ENCODE measurements at places on chromosomes 2 and 18.

GRCh38 chr18:65659912-65660311 lies 90.9 kb upstream of the CDH7 start:
- H3K27ac ChIP-seq: no peak overlapping the region
- no peaks in the 10 kb centered on the region for H3K36me3 ChIP-seq
- no peak for DNase-seq
- no peak overlapping the region for H3K4me3 ChIP-seq
- H3K4me1 ChIP-seq: no peaks in the 10 kb centered on the region

DNA sequence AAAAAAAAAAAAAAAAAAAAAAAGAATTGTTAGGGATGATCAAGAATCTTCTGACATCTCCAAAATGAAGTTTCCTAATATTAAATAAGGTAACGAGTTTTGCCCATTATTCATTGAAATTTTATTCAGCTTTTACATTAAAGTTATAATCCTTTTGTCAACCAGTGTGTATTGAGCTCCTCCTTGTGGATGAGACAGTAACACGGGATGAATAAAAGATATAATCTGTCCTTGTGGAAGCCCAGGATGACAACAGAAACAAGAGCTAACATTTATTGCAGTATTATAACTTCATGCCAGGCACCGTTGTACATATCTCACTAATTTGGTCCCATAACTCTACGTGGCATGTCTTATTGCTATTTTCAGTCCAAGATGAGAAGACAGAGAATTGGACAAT lies 33.4 kb upstream of the SERPINB7 start:
- H3K4me3 ChIP-seq: no peak overlapping the region
- H3K27me3 ChIP-seq: peaks cover 4% of the 10 kb centered on the region
- H3K36me3 ChIP-seq: no peaks in the 10 kb centered on the region
- no peak for DNase-seq
- no peak overlapping the region for H3K27ac ChIP-seq

DNA sequence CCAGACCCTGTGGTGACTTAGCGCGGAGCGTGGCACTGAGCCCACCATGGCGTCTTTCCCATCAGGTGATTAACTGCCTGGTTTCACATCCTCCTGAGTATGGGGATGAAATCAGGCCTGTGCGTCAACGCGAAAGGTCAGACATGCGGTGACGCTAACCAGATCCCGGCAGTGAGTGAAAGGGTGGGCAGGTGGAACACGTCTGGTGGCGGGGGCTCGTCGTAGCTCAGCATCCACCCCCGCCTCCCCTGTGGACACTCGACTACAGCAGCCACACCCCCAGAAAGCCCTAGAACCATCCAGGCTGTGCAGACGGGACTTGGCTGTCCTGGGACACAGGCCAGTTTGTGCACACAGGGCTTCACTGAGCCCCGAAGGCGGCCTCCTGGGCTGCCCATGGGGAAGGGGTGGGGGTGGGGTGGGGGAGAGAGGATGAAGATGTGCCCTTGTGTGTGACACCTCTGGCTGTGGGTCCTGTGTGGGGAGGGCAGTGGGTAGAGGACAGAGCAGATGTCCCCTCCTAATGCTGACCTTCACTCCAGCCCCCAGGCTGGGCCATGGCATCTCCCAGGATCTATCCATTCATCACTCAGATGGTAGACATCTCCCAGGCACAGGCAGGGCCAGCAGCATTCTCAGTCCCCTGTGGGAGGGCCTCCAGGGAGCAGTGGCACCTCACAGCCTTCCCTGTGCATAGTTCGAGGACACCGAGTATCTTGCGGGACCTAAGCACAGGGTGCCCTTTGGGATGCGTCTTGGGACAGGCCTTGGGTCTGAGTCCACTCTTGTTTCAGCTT lies 27.5 kb downstream of the RAMP1 start:
- H3K27me3 ChIP-seq: no peaks in the 10 kb centered on the region
- H3K4me3 ChIP-seq: no peak overlapping the region
- H3K4me1 ChIP-seq: no peaks in the 10 kb centered on the region
- H3K27ac ChIP-seq: no peak overlapping the region
- H3K36me3 ChIP-seq: no peaks in the 10 kb centered on the region

DNA sequence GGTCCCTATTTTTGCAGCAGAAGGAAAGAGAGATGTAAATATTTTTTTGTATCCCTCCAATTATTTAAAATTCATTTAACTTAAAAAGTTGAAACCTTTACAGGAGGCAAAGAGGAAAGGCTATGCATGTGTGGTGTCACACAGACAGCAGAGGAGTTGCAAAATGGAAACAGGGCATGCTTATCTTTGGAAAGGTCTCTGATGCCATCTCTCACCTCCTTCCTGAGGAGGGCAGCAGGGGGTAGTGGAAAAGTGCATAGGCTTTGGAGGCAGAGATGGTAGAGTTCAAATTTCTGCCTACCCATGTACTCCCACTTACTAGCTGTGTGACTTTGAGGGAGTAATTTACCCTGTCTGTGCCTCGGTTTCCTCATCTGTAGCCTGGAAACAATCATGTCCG lies 99.6 kb upstream of the MCFD2 start:
- no peaks in the 10 kb centered on the region for H3K27me3 ChIP-seq
- no peak overlapping the region for H3K4me3 ChIP-seq
- H3K4me1 ChIP-seq: no peaks in the 10 kb centered on the region
- no peak for DNase-seq

DNA sequence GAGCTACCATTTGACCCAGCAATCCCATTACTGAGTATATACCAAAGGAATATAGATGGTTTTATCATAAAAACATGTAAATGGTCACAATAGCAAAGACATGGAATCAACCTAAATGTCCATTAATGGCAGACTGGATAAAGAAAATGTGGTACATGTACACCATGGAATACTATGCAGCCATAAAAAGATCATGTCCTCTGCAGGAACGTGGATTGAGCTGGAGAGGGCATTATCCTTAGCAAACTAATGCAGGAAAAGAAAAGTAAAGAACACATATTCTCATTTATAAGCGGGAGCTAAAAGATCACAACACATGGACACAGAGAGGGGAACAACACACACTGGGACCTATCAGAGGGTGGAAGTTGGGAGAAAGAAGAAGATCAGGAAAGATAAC lies 22.9 kb downstream of the SLC38A11 start:
- no peak overlapping the region for H3K4me3 ChIP-seq
- no peaks in the 10 kb centered on the region for H3K36me3 ChIP-seq
- H3K27me3 ChIP-seq: no peaks in the 10 kb centered on the region
- no peaks in the 10 kb centered on the region for H3K4me1 ChIP-seq
- H3K27ac ChIP-seq: no peak overlapping the region
- DNase-seq: no peak

GRCh38 chr2:228038967-228039366 lies 142.5 kb downstream of the SPHKAP start:
- H3K4me1 ChIP-seq: no peaks in the 10 kb centered on the region
- H3K36me3 ChIP-seq: no peaks in the 10 kb centered on the region
- H3K27ac ChIP-seq: no peak overlapping the region
- no peak overlapping the region for H3K4me3 ChIP-seq

DNA sequence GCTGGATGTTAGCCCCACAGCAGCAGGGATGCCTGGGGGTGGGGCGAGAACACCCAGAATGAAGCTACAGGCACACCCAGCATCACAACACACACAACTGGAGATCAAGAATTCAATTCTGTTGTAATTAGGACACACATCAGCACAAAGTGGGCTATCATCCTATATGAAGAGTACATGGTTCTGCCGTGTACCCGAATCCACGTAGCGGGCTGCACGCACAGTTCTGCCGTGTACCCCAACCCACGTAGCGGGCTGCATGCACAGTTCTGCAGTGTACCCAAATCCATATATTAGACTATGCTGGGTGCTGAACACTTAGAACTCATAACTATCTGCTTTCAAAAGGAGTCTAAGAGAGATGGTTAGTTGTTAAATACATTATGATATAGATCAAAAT lies 86.5 kb downstream of the EIPR1 start:
- H3K4me3 ChIP-seq: no peak overlapping the region
- peaks cover 3% of the 10 kb centered on the region for H3K36me3 ChIP-seq
- no peak overlapping the region for H3K27ac ChIP-seq
- no peak for DNase-seq
- no peaks in the 10 kb centered on the region for H3K27me3 ChIP-seq

GRCh38 chr2:15591692-15592463 lies at the start of gene DDX1:
Gene DDX1 (plus strand): TSS chr2:15591868. CDS start chr2:15591934, 66 bp downstream.
- H3K27ac ChIP-seq: peak within 1 kb of the TSS; percentile 73
- H3K4me1 ChIP-seq: peaks cover 14% of the 10 kb centered on the region
- H3K36me3 ChIP-seq: peaks cover 18% of the 10 kb centered on the region
- DNase-seq: peak; percentile 85
- H3K4me3 ChIP-seq: peak within 1 kb of the TSS; percentile 87
- H3K27me3 ChIP-seq: no peaks in the 10 kb centered on the region

DNA sequence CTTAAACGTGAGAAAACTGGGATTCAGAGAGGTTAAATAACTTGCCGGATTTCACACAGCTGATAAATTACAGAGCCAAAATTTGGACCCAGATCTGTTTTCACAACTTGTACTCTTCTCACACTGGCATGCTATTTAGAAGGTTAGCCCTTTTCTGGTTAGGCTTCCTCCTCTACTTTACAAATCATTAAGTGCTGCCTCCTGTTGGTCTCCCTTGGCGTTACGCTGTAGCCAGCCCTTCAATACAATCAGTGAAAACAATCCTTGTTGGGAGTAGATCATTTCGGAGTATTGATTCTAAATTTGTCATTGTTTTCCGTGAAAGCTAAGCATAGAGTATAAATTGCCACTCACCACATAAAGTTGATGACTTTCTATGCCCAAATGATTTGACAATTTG lies 153.5 kb downstream of the ARHGAP15 start:
- H3K4me3 ChIP-seq: no peak overlapping the region
- H3K36me3 ChIP-seq: peaks cover 4% of the 10 kb centered on the region
- H3K27ac ChIP-seq: no peak overlapping the region
- peaks cover 2% of the 10 kb centered on the region for H3K4me1 ChIP-seq
- DNase-seq: peak; percentile 3

GRCh38 chr2:104876606-104877570 lies 23.0 kb downstream of the POU3F3 start:
- H3K27ac ChIP-seq: no peak overlapping the region
- H3K27me3 ChIP-seq: peaks cover 34% of the 10 kb centered on the region
- H3K36me3 ChIP-seq: no peaks in the 10 kb centered on the region
- no peak overlapping the region for H3K4me3 ChIP-seq

DNA sequence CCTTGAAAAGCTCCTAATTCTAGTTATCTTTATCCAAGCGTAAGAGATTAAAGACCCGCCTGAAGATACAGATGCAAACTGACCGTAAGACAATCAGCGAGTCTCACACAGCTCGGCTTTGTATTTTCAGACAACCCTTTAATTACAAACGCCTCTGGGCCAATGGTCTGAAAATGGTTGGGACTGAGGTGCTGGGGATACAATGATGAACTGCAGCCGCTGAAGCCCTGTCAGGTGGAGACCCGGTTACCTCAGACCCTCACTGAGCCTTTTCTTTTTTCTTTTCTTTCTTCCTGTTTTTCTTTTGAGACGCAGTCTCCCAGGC lies 715 bp upstream of the CFAP36 start:
- H3K27ac ChIP-seq: peak overlapping the region; percentile 89
- peak overlapping the region; percentile 73 for H3K4me3 ChIP-seq
- peaks cover 11% of the 10 kb centered on the region for H3K4me1 ChIP-seq
- peak; percentile 27 for DNase-seq

DNA sequence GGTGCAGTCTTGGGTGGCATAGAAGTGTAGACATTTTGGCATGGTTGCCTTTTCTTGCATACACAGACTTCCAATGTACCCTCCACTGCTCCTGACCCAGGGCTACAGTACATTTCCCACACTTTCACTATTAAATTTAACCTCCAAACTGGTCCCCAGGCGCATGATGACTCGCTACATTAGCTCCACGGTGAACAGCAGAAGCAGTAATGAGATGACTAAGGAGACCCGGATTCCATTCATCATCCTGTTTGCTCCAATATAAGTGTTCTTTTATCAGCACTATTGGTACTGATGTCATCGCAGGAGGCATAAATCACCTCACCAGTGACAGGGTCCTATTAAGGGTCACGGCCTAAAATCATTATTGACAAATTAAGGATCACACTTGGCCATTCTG lies 316.5 kb downstream of the EN1 start:
- no peak overlapping the region for H3K4me3 ChIP-seq
- no peaks in the 10 kb centered on the region for H3K4me1 ChIP-seq
- peaks cover 3% of the 10 kb centered on the region for H3K27me3 ChIP-seq
- no peak for DNase-seq
- no peaks in the 10 kb centered on the region for H3K36me3 ChIP-seq

- H3K27ac ChIP-seq: no peak overlapping the region
- no peaks in the 10 kb centered on the region for H3K4me1 ChIP-seq
- no peak overlapping the region for H3K4me3 ChIP-seq
- H3K36me3 ChIP-seq: no peaks in the 10 kb centered on the region
Observed at GRCh38 chr2:109365131-109365530, 236.1 kb downstream of the SH3RF3 start.

DNA sequence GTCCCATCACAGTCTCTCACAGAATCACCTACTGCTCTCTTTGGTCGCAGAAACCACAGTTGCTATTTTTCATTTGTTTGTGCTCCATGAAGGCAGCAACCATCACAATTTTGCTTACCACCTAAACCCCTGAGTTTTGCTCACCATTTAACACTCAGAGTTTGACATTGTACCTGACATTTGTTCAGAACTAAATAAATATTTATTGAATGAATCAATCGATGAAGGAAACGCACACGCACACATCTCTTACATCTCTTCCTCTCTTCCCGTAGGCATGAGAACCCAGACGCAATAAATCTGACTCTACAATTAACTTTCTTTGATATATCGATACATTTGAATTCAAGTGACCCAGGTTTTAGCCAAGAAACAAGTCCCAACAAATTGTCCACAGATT lies 105.5 kb upstream of the RNF152 start:
- no peak overlapping the region for H3K4me3 ChIP-seq
- DNase-seq: no peak
- no peak overlapping the region for H3K27ac ChIP-seq

DNA sequence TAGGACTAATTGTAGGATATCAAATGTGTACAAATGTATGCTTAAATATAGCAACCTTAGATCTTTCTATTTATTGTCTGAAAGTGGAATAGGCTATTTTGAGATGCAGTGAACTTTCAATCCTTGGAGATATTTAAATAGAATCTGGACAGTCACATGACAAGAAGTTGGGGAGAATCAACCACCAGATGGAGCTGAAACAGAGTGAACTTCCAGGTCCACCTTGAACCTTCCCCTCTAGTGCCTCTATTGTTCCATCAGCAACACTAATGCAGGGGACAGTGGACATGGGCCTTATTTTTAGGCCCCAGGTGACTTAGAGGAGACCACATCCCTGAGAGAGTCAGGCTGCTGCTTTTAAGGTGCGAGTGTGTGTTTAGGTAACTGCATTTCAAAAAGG lies 37.0 kb upstream of the CRIM1 start:
- no peak overlapping the region for H3K4me3 ChIP-seq
- H3K4me1 ChIP-seq: no peaks in the 10 kb centered on the region
- no peaks in the 10 kb centered on the region for H3K27me3 ChIP-seq
- no peak overlapping the region for H3K27ac ChIP-seq
- no peak for DNase-seq

DNA sequence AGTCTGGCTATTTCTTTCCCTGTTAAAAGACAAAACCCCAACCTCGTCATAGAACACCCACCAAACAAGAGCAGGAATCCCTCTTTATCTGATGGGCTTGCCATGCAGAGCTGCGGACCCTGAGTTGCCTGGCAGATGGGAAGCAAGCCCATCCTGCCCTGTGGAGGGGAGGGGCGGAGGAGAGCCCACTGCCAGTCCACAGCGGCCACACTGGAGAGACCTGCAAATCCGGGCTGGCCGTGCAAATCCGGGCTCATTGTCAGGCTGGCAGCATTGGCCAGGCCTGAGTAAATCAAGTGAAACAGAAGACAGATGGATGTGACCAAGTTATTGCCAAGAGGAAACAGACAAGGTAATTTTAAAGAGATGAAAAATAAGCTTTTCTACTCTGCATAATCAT lies 22.0 kb downstream of the MYL12B start:
- no peaks in the 10 kb centered on the region for H3K4me1 ChIP-seq
- no peak overlapping the region for H3K27ac ChIP-seq
- no peak for DNase-seq
- no peaks in the 10 kb centered on the region for H3K27me3 ChIP-seq
